Stimulated activated CD8-positive, alpha-beta memory T cell treated with anti-CD3 and anti-CD28 coated beads, Interleukin-15, amount 100 ng/mL, for 24 hours (primary cell): ENCODE measurements at places on chromosomes 2 and 18.

DNA sequence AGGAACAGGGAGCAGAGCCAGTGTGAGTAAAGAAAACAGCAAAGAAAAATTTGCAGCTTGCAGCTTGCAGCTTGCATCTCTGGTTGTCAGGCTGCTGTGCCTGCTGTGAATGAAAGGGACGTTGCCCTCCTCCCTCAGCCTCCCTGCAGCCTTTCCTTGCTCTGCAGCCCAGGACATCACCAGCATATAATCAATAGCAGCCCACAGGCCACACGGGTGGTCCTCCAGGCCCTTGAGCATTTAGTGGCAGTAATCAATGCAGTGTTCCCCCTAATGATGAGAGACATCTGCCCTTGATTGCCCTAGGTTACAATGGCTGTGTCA is 122.2 kb upstream of the TACR1 start:
- no peak for DNase-seq

DNA sequence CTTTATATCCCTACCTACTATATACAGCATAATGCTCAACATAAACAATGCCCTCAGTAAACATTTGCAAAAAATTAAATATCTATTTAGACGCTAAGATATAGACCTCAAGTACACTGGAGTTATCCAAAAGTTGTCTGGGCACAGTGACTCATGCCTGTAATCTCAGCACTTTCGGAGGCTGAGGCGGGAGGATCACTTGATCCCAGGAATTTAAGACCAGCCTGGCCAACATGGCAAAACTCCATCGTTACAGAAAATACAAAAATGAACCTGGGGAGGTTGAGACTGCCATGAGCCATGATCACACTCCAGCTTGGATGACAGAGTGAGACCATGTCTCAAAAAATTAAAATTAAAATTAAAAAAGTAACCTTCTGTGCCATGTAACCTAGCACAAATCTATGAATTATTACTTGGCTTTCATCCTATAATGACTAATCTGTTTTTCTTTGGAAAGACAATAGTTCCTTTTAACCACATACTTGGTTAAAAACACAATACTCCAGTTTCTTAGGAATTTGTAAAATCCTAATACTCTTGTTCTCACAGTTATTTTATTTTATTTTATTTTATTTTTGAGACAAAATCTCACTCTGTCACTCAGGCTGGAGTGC is 6.7 kb upstream of the TNFAIP6 start:
- no peak for DNase-seq

DNA sequence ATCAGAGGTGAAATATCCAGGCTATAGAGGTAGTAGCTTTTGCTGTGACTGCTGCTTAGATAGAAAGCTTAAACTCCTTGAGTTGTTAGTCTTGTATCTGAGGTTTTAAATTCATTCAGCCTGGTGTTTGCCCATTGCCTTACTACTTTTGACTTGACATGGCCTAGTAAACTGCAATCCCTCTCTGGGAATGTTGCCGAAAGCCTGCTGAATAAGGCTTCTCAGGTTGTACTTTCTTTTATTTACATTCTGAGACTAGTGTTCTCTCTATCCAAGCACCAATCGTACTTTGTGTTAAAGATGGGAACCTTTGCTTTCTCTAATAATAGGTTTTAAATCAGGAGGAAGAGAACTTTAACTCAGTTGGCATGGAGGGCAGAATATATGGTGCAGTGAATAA is 357.6 kb upstream of the CWC22 start:
- DNase-seq: no peak

DNA sequence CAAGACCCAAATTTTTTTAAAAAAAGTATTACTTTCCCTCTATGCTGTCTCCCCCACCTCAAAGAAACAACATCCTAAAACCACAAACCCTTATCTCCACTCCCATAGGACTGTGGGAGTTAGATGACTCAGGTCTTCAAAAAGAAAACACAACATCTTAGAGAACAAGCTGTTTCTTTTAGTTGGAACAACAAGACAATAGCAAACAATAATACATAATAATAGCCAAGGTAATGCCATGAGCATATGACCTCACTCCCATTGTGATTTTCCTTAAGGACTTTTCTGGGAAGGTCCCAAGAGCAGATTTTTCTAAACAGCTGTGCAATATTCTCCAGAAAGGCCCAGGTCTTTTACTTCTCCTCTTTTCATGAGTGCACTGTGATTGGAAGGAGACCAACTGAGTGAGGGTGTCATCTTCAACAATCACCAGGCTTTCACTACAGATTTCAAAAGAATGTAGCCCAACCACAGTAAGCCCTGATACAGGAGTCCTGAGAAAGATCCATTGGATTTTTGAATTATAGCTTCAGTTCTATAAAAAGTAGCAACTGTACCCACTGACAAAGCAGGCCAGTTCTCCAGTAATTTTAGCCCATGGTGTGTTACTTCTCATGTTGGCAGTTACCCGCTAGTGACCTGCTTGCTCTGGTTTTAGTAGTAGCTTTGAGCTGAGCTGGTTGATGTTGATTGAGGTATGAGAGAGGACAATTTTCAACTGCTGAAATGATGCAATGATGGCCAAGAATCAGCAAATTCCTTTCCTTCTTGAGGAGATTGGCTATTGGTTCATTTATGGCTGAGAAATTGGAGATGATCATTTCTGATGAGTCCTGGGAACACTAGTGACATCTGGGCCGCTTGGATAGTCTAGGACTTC is 144.5 kb upstream of the TCF4 start:
- DNase-seq: no peak

- no peak for DNase-seq
Observed at GRCh38 chr18:6414723-6415417, at the start of gene L3MBTL4. TSS of gene L3MBTL4 (minus strand) at chr18:6414911. CDS start at chr18:6311625, 103,286 bp downstream.

GRCh38 chr2:6944555-6944954 is 27.3 kb downstream of the RNF144A start:
- DNase-seq: no peak

- no peak for DNase-seq
Observed at GRCh38 chr2:149652926-149653325, 65.4 kb upstream of the MMADHC start.

DNA sequence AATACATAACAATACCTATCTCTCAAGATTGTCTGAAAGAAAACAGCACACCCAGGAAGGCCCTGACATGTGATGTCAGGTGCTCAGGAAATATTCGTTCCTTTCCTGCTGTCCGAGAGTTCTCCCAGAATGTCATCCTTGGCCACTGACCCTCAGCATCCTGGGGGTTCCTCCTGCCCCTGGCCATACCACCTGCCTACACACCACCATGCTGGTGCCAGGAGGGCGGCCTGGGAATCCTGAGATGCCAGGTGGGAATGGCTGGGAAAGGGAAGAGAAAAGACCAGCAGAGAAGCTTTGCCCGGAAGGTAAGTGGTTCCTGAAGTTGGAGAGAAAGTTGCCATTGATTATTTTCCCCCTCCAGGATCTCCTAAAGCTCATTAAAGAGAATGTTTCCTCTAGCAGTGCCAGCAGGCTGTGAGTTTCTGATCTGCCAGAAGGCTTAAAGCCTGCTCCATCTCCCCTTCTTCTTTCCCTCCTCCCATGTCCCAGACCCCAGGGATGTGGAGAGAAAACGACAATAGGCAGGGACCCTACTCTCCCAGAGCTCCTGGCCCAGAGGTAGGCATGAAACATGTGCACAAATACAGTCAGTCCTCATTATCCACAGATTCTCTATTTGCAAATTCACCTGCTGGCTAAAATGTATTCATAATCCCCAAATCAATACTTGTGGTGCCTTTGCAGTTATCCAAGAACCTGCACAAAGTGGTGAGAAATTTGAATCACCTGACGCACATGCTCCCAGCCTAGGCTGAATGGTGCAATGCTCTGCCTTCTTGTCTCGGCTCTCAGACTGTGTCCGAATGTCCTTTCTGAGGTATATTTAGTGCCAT is 147.1 kb upstream of the MYCN start:
- no peak for DNase-seq

DNA sequence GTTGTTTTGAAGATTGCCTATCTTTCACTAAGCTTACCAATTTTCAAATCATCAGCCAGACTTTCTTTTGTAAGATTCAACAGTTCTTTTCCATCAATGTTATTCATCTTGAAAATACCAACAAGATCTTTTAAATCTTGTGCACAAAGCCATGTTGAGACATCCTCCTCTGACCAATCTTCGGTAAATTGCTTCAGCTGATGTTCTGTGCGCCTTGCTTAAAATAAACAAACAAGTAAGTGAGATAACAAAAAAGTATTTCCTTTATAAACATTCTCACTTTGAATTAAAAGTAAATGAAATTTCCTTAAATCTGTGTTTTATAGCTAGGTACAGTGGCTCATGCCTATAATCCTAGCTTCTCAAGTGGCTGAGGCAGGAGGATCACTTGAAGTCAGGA is 30.3 kb downstream of the WDSUB1 start:
- no peak for DNase-seq

DNA sequence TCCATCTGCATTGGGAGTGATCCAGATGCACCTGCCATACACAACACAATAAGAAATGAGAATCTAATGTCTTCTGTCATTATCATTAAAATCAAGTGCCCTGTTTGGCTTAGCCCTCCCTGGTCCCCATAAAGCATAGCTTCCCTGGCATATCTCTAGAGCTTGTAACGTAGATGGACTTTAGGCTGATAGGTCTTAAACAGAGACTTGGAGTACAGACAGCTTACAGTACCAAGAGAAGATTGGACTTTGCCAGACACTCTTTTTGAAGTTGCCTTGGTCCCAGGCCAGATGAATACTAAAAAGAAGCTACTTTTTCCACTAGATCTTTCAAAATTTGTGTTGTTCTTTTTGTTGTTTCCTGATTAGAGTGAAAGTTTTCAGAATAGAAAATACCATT is 86.3 kb upstream of the UNC80 start:
- DNase-seq: no peak

DNA sequence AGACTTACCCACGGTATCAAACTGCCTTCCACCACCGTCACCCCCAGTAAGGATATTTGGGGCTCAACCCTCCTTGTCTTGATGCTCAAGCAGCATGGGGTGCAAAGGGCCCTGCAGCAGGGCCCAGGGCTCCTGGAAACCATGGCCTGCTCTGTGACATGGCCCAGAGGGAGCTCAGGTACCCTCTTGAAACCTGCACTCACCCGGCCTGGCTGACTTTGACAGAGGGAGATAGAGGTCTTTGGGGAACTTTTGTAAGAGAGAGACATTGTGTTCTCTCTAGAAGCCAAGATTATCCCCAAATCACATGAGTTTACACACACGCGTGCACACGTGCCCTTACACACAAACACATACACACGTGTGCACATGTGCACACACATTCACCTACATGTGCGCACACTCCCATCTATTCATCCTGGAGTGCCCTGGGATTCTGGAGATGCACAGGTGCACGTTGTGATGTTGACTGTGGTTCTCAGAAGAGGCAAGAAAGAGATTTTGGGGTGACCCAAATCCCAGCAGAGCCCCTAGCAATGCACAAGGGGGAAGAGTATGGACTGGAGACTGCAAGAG is 19.6 kb upstream of the KCNK3 start:
- DNase-seq: no peak

DNA sequence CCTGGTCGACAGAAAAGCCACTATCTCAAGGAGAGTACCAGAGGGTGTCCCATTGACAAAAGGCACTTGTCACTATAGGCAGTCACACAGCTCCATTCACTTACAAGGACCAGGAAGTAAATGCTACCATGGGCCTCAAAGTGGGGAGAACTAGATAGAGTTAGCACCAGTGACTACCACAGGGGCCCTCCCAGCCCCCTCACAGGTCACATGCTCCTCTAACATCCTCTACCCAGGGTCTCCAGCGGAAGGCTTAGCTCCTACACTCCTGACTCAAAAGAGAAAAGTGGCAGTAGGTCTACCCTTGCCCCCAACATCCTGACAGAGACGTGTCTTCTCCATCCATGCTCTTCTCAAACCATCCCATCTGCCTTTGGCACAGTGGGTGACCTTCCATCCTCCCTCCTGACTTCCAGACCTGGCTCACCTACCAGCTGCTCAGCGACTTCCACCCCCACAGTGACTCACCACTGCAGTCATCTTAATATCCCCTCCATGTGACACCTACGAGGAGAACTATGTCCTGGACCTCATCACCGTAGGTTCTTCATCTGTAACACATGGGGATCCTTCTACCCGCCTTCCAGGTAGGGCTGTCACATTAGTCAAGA is 5.6 kb upstream of the DNMT3A start:
- DNase-seq: no peak

DNA sequence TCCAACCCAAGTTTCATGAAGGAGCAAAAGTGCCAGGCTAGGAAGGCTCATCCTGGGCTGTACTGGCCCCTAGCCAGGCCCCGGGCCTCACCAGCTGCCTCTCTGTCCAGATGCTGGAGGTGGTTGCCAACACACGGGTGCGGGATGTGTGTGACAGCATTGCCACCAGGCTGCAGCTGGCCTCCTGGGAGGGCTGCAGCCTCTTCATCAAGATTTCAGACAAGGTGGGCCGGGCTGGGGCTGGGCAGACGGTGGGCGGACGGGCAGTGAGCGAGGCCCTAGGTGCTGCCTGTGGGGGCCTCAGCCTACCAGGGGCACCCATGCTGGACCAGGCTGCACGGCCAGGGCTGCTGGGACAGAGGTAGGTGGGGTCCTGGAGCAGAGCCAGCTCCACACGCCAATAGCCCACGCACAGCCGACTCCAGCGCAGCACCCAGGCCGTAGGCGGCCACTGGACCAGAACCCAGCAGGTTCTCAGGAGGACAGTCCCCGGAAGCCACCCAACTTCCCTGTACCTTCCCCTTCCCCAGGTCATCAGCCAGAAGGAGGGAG is 11.8 kb upstream of the GPR17 start:
- no peak for DNase-seq

- DNase-seq: no peak
Observed at GRCh38 chr18:8791171-8791651, 85.9 kb downstream of the MTCL1 start.
